GM12878 (cell line): ENCODE measurements at places on chromosomes 3 and 15. TPM values are rescaled to one million over a fixed set of nuclear protein-coding genes. Genes with fewer than 3 reads are reported as not detected.

Gene KLHDC8B
- 1.2 and 1.9 TPM in 2 replicates for total RNA-seq

Gene FAM81A
- total RNA-seq = 19.9 and 20.2 TPM in 2 replicates

Gene HES1
- total RNA-seq = 4.7 TPM in 2 replicates

Gene VEPH1
- total RNA-seq = 0.19 and 0.26 TPM in 2 replicates

Gene NME9
- not detected in 2 replicates for total RNA-seq

Gene EIF2B5
- 44.9 and 50.7 TPM in 2 replicates for total RNA-seq

Gene KNG1
- total RNA-seq = 0.21 and 0.24 TPM in 2 replicates

Gene DNASE1L3
- total RNA-seq = 3.7 and 4.4 TPM in 2 replicates

Gene SPATA12
- 0.29 and 0.38 TPM in 2 replicates for total RNA-seq

Gene MESD
- 19.2 and 24.1 TPM in 2 replicates for total RNA-seq

Gene ARHGEF26
- total RNA-seq = 0.05 TPM in 1 of 2 replicates, not detected in the other

Gene CAND2
- 1.6 and 1.9 TPM in 2 replicates for total RNA-seq

Gene NAALADL2
- total RNA-seq = 0.27 and 0.41 TPM in 2 replicates

Gene CCDC54
- total RNA-seq = not detected in 2 replicates

Gene PHLDB2
- total RNA-seq = 0.64 and 0.90 TPM in 2 replicates

Gene CYP1A2
- total RNA-seq = not detected in 2 replicates

Gene GRK7
- not detected in 2 replicates for total RNA-seq

Gene CCR3
- total RNA-seq = 0.41 and 0.66 TPM in 2 replicates

Gene CELF6
- 0.24 TPM in 1 of 2 replicates, not detected in the other for total RNA-seq

Gene HGD
- total RNA-seq = 0.51 and 0.72 TPM in 2 replicates

Gene GOLIM4
- 19.3 and 20.1 TPM in 2 replicates for total RNA-seq

Gene SLC28A2
- total RNA-seq = not detected in 2 replicates

Gene SUCLG2
- 38.3 and 39.7 TPM in 2 replicates for total RNA-seq

Gene GPR149
- total RNA-seq = not detected in 2 replicates

Gene ITIH4
- total RNA-seq = 3.9 and 5.4 TPM in 2 replicates

Gene ACAD9
- total RNA-seq = 50.0 and 54.0 TPM in 2 replicates
